Activated naive CD4-positive, alpha-beta T cell (primary cell): ENCODE measurements at places on chromosomes 3 and 15.

- DNase-seq: no peak
Measured at GRCh38 chr3:111715911-111716523, 120.9 kb upstream of the ZBED2 start.

DNA sequence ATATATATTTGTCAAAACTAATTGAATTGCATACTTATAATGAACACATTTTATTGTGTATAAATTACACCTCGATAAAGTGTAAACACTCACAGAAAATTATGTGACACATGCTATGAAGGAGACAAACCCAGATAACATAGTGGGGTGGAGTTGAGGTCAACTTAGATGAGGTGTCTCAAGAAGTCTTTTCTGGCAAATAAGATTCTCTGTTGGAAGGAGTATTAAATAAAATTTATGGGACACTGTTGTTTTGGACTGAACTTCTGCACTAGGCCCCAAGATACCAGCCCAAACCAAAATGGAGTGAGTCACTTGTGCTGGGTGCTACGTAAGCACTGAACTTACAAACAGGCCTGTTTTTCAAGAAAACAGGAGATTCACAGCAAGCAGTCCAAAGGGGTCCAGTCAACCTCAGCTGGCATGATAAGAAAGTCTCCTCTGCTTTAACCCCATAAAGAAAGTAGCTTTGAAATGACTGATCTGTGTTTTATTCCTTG lies 18.7 kb downstream of the ACTC1 start:
- DNase-seq: no peak

DNA sequence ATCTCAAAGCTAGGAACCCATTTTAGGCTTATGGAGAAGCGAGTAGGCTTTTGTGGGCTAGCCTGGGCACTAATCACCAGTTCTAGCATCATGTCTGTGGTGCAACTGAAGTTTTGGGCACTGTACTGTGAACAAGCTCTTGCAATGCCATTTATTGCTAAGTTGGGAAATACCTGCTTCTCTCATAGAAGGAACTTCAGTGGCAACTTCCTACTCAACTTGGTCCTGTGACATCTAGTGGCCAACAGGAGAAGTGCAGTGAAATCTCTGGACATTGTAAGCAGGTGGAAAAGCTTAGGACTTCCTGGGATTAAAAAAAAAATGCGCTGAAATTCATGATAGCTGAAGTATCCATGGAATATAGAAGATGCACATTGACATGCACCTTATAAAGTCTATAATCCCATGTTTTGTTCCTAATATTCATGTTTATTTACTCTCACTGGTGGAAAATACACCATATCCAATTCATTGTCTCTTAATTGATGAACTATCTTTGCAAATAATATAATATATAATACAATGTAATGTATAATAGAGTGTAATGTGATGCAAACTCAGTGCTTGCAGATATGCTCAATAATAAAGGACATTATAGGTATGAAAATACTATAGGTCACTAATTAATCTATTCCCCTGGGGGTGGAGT lies 6.5 kb upstream of the ALDH1A3 start:
- DNase-seq: peak; percentile 3

GRCh38 chr3:76438971-76439370 lies 600.9 kb upstream of the ROBO2 start:
- DNase-seq: no peak

- no peak for DNase-seq
Measured at GRCh38 chr15:66778314-66778665, 76.3 kb downstream of the SMAD6 start.

GRCh38 chr3:185959609-185960521 lies 22.1 kb upstream of the TRA2B start:
- no peak for DNase-seq

- DNase-seq: no peak
Measured at GRCh38 chr15:93261845-93262244, 172.8 kb upstream of the RGMA start.

DNA sequence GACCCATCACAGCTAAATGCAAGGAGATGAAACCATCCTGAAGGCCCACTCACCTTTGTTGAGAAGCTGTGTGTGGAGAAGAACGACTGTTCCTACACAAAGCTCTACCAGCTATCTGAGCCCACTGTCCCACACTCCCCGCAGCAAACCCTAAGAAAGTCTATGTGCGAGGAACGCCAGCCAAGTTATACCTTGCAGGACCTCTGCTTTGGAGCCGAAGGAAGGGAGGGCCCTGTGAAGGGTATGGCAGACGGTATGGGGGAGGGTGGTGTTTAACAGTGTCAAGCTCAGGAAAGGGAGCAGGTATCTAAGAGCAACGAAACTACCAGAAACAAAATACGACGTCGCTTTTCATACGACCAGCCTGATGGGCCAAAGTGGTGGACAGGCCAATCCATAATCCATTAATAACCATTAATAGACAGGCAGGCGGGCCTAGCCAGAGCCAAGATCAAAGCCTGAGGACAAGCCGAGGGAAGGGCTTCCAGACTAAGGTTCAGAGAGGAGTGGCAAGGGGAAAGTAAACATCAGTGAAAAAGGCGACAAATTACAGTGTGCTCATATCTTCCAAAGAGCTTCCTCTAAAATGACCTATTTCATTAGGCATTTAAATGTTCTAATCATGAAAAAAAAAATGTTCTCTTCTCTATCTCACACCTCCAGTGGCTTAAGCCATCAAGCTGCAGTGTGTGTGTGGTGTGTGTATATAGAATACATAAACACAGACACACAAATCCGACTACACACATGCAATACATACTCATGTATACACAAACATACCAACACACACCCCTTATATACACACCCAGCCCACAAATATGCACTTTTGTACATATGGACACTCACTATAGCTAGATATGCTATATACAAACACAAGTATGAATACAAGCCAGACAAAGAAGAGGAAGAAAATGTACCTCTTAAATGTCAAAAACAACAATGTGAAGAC lies 43.9 kb downstream of the PTPN23 start:
- no peak for DNase-seq

DNA sequence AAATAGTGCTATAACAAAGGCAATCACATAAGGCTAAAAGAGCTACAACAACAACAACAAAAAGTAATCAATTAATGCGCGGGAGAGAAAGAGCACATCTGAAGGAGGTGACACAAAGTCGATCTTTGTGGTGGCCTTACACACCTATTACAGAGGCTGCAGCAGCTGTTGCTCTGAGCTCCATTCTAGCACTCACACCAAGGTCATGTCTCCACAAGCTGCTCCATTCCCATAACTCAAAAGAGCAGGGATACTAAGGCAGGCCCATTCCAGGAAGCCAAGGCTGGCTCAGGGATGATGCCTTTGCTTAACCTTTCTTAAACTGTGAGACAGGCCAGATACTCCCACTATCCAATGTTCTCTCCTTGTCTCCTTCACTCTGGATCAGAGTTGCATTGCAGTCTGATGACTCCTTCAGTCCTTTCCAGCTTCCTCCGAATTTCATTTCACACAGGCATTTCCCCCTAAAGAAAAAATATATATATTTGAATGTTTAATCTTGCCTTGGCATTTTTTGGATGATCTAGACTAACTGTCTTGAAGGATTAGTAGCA lies 52.7 kb downstream of the SNTN start:
- no peak for DNase-seq

GRCh38 chr15:80892414-80892813 lies 97.2 kb downstream of the MESD start:
- DNase-seq: no peak

- no peak for DNase-seq
Measured at GRCh38 chr3:194098843-194099183, 37.1 kb upstream of the HES1 start.

DNA sequence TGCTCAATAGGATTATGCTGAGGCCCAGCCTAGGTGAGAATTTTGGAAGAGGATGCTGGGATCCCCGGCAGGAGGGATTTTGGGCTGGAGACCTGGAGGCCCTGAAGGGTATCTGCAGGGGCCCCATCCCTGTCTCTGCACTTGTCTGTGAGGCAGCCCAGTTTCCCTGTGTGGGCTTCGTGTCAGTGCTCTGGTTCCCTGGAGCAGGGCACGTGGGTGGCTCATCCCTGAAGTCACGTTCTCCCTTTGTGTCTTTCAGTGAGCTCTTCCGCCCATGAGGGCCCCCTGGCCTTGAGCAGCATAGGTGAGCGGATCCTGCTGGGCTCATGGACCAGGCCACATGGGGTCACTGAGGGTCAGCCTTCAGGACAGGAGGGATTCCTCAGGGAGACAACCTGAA lies 217.9 kb downstream of the SNRPN start:
- DNase-seq: no peak

DNA sequence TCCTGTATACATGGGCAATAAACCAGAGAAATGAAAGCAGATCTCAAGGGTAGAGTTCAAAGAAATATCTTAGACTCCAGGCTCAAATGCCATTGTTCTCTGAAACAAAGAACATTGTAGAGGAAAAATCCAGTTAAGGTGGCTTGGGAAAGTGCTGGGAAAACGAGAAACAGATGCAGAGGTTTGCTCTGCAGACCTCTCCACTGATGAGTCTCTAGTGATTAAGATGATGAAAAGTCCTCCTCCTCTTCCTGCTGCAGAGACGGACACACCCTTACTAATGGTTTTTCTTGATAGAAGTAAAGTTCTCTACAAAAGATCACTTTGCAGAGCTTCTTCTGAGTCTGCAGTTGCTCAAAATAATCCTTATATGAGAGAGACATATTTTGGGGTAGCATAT lies 264.7 kb downstream of the GABRG3 start:
- DNase-seq: no peak

DNA sequence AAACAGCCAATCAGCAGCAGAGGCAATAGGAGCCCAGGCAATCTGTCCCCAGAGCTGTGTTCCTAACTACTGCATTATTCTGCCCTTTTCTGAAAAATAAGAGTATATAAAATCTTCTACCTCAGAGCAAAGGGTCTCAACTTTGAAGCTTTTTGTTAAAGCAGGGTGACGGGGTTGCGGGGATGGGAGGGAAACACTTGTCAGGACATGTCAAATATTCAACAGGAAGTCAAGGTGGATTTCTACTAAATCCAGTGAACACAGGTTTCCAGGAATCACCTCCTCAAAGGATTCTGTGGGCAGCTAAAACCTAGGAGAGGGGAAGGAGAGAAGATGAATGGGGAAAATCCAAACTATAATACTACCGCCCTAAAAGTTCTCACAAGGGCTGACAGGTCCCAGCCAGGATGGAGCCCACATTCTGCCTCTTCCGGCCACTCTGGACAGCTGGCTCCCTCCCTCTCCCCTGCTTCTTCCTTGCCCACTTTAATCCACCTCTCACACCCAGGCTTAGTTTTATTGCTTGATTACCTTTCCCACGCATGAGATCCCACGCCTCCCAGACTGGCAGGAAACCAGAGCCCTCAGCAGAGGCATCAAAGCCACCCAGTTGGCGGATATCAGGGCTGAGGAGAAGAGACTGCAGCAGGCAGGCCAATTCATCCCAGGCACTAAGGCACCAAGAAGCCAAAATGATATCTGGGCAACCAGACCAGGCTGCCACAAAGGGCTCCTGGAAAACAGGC lies 77.2 kb downstream of the OSBPL10 start:
- no peak for DNase-seq

DNA sequence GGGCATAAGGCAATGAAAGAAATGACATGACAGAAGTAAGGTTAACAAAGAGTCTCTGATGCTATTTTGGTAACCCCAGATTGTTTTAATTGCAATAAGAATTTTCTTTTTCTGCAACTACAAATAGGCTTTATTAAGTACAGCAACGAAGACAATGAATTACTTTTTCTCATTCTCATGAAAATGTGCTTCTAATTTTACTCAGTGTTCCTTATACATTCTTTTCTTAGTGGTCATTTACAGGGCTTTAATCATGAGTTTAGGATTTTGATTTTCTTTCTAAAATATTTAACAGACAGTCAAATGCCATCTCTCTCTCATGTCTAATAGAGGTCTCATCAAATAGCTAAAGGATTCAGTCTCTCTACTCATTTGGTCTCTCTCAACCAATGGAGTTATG lies 452.1 kb downstream of the RAP2B start:
- DNase-seq: no peak

GRCh38 chr3:58234516-58234931 lies 3.1 kb upstream of the ABHD6 start:
- no peak for DNase-seq

GRCh38 chr3:46102059-46102779 lies 74.9 kb upstream of the XCR1 start:
- DNase-seq: no peak

DNA sequence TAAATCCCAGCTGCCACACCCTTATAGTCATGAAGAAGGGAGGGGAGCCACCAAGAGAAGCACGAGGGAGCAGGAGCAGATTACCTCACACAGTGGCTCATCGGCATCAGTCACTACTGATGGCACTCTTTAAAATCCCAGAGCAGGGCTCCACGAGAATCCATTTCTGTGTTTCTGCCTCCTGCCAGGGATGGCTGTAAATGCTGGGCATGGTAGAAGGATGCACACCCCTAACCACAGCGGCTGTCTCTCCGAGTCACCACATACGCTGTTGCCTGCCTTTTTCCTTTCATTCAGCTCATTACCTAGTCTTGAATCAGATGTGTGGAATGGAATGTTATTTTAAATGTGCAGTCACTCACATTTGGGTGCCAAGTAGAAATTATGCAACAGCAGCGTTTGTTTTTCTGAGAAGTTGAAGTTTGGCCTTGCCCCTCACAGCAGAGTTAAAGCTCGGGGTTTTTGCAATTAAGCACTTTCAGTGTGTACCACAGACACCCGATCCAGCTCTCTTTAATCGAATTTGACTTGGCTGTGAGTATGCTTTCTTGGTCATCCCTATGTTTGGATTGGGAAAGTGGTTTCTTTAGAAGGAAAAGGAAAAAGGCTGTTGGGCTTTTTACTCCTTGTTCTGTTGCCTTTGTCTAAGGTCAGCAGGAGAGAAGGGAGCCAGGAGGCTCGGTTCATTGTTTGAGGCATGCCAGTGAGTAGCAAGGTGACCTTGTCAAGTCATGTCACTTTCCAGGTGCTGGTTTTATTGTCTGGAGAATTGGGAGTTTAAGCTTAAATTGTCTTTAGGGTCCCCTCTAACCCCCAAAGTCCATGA lies 284.2 kb upstream of the TPM1 start:
- DNase-seq: no peak

DNA sequence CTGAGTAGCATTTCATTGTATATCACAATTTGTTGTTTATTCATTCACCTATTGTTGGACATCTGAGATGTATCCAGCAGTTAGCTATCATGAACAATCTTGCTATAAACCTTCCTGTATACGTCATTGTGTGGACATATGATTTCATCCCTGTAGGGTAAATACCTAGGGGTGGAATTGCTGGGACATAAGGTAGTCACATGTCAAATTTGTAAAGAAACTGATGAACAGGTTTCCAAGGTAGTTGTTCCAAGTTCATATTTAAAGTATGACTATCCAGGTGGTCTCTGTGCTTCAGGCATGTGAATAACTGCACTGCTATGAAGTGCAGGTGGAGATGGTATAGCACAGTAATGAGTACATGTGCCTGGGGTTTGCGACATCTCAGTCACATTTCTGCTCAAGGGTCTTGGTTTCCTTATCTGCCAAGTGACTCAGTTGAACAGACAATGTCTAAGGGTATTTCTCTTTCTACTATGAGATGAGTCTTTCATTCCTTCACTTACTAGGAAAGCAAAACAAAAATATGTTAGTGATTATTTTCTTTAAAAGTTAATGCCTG lies 229.0 kb upstream of the HES1 start:
- no peak for DNase-seq
